BJ (cell line): ENCODE measurements at places on chromosomes 5 and 9.

DNA sequence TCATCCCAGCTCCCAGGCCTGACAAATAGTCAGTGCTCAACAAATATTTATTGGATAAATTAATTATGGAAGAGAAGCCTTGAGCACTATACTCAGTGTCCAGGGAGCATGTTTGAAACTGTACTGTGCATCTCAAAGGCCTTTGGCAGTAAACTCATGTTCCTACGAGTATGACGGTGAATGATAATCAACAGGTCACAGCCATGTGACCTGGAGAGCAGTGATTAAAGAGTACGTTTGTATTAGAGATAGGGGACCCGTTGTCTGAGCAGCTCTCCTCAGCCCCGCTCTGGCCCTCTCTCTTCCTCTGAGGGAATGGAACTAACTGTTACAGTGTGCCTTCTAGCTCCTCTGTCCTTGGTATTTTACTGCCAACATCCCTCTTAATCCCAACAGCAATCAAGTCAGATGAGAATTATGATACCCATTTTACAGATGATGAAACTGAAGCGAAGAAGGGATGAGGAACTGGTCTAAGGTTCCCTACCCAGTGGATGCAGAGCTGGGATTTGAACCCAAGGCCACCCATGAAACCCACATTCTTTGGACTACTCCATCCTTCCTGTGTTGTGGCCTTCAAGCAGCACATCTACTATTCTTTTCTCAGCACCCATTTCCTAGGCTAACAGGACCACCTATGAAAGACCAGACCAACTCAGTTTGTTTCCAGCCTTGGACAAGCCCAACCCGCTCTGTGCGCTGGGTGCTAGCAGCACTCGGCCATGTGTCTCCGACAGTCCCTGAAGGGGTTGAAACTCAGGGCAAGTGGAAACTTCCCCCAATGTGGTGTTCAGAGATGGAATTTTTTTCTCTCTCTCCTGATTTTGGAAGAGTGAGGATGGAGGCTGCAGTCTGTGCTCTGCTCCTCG is 34.9 kb downstream of the SPRY4 start:
- no peak for DNase-seq

DNA sequence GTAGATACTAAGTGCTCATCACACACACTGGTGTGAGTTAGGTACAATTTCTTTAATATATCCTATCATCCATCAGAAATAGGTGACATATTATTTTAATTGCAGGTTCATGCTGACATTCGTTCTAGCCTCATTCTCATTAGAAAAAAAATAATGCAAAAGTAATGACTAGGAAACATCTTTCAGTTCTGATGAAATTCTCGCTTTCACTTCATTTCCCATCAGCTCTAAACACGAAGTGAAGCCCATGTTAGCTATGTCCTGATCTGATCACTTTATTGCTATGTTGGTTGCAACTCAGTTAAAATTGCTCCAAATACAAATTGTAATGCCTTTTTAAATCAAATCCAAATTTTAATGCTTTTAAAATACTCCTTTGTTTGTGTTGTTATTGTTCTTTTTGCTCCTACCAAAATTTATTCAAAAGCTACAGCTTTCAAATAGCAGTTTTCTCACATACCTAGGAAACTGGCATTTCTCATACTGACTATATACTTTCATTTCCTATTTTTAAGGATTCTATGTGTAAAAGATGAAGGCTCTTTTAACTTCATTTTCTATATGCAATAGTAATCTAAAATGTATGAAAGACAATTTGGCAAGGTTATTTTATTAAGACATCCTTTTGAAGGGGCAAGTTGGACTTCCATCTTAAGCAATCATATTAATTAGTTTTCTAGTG is 1237.8 kb upstream of the ACO1 start:
- DNase-seq = no peak

DNA sequence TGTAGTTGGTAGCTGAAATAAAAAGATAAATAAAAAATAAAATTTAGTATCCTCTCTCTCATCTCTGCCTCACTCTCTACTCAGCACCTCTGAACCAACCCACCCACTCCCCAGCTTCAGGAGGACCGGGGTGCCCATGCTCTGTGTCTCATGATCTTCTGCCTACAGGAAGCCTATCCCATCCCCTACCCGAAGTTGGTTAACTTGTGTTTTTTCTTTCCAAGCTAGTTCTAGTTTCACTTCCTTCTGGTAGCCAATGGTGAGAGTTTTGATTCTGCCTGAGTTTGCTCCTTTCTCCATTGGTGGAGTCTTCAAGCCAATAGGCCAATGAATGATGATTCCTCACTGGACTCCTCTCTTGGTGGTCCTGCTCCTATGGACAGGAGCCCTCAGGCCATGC is 32.1 kb downstream of the SNX24 start:
- DNase-seq = no peak

DNA sequence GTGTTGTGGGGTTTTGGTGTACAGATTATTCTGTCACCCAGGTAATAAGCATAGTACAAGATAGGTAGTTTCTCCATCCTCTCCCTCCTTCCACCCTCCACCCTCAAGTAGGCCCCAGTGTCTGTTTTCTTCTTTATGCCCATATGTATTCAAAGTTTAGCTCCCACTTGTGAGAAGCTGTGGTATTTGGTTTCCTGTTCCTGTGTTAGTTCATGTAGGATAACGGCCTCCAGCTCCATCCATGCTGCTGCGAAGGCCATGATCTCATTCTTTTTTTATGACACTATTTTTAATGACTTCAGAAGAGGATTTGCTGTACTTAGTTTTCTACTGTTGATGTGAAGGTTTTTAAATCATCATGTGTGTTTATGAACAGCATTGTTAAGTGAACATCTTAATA is 11.9 kb downstream of the CCDC180 start:
- DNase-seq = no peak

DNA sequence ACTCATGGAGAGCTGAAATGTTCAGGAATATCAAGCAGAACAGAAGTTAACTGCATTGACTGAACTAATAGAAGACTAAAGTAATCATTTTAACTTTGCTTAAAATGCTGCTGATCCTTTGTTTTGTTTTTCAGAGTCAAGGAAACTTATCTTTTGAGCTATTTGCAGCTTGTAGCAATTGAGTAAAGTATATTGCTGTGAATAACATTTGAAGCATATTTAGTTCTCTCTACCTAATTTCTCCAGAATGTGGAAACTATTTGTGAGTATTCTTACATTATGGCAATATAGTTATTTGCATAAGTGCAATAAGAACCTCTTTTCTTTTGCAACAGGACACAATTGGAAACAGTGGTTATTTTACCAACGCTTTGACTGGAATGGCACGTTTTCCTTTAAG is 5.3 kb upstream of the SOX30 start:
- DNase-seq = no peak

DNA sequence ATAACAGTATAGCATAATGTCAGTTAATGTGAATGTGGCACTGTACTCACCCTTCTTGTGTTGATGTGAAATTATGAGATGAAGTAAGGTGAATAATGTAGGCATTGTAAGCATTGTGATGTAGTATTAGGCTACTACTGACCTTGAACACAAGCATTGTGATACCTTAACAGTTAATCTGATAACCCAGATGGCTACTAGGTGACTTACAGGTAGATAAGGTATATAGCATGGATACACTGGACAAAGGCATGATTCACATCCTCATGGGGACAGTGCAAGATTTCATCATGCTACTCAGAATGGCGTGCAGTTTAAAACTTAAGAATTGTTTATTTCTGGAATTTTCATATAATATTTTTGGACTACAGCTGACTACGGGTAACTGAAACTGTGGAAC is 134.8 kb downstream of the ZCCHC7 start:
- DNase-seq = no peak

GRCh38 chr5:117880932-117881331 is 1107.4 kb downstream of the DTWD2 start:
- no peak for DNase-seq

DNA sequence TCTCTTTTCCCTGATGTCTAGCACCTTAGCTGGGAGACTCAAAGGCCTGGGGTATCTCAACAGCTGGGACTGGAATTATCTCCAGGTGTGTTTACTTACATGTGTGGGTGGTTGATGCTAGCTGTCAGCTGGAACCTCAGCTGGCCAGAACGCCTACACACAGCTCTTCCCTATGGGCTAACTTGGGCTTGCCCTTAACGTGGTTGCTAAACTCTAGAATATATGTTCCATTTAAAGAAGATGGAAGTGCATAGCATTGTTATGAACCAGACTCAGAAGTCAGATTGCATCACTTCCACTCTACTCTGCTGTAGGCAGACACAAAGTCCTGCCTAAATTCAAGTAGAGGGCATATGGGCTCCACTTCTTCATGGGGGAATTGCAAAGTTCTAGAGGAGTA is 29.3 kb downstream of the SGCD start:
- DNase-seq = no peak

DNA sequence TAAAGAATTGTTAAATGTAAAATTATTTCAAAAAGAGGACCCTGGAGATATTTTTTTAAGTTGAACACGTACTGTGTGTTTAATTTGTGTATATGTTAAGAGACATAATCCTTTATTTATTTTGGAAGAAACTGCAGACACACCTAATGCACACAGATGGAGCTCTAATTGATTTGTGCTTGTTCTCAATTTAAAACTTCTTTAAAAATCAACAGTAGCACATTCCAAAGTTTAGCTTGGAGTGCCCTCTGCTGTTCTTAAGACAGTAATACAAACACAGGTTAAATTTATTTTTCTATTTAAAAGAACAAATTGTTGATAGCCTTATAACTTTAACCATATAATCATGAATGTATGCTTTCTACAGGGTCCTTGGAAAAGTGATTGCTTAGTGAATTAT is 277.6 kb upstream of the ADAMTS16 start:
- DNase-seq = peak; percentile 3

DNA sequence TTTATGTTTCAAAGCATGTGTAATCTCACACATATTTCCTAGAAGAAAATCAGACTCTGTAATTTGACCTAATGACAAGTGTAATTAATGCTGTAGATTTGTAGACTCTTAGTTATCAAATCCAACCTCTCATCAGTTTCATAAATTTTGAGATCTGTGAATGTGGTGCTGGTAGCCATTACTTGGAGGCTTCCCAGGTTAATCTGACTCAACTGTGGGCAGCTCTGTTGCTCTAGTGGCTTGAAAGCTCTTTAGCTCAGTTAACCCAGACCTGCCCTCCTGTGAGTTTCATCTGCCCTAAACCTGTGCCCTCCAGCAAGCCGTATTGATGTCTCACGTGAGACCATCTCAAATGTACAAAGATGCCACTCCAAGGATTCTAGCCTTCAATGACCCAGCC is 323.4 kb downstream of the FBXL7 start:
- no peak for DNase-seq

- DNase-seq = no peak
Measured at GRCh38 chr5:91127456-91128081, 255.5 kb downstream of the ARRDC3 start.

DNA sequence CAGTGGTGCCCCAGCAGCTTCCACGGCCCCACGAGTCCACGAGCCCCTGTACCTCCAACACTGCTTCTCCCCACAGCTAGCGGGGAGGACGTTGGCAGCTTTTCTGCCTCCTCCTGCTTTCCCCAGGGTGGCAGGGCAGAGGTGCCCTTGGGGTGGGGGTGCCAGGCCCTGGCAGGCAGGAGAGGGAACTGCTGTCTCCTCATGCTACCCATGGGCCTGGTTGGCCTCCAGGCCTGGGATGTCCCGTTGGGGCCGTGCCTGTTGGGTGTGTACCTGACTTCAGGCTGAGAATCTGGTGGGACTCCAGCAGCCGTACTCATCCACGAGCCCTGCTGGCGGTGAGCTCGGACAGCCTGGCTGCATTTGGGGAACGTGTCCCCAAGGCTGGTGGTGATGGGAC is 27.3 kb downstream of the RXRA start:
- DNase-seq = no peak

- no peak for DNase-seq
Measured at GRCh38 chr5:139867109-139867508, 71.5 kb downstream of the PSD2 start.

DNA sequence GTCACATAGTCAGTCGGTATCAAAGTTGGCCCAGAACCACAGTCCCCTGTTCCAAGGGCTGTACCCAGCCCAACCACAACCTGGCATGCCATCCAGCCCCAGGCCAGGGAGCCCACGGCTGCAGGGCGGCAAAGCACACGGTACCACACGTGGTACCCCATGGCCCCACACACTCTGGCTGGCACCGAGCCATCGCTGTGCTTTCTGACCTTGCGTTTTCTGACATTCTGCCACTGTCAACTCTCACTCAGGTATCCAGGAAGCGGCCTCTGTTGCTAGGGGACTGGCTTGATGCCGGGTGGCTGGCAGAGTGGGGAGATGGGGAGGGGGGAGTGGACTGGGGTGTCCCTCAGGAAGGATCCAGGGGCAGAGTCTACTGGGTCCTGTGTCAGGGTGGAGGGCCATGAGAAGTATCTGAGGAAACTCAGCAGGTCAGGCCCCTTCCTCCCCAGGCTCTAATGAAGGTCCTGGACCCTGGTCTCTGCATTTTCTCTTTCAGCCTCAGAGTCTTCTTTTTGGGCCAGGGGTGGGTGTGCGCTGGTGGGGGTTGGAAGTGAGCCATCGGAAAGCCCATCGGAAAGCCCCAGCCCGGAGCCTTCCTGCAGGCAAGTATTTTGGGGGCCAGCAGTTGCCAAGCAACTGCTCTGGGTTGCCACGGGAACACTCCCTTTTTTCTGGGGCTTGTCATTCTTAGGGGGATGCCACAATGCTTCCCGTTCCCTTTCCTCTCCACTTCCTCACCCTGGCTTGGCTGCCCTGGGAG is 21.0 kb upstream of the RALGDS start:
- DNase-seq = no peak

DNA sequence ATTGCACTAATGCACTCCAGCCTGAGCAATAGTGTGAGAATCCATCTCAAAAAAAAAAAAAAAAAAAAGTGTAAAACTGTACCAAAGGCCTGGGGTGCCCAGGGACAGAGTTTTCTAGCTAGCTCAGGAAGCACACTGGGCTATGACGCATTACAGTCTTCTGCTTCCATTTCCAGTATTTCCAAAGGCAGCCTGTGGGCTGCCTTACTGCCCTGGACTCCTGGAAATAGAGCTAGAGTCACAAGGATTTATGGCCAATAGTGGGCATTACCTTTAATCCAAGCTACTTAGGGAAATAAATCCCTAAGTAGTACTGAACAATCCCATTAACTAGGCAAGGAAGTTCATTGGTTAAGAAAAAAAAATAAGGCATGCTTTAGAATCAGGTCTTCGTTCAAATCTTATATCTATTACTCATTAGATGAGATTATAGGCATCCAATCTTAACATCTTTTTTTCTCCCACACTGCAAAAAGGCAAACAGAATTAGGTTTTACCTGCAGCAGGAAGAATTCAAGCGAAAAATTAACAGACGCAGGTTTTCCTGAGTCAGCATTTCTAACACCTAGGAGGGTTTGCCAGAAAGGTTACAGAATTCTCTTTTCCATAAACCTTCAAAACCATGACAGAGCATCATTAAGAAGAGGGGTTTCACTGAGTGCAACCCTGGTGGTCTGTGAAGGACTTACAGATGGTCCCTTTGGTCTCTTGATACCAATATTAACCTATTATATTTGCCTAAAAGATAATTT is 85.6 kb upstream of the CCDC112 start:
- DNase-seq = no peak
